ENCODE measurements at places on chromosomes 12 and 14.

DNA sequence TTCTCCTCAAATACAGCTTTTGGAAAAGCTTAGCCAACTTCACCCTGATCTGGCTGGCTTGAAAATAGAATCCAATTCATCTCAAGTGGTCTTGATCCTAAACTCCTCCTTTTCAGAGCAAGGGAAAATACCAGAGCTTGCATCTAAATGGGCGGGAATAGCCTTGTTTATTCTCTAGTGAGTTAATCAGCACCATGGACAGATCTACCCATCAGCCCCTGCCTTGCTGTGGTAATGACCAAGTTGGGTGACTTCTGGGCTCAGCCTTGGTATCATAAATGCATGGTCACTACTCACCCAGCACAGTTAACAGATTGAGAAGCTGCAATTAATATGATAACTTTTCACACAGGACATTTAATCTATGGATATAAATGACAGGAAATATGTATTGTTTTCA lies 196.6 kb downstream of the GLT1D1 start:
- DNase-seq = no peak

- DNase-seq = no peak
Observed at GRCh38 chr12:59651229-59651920, 55.5 kb downstream of the SLC16A7 start.

GRCh38 chr14:102898776-102899515 lies 23.5 kb upstream of the AMN start:
- DNase-seq = no peak

GRCh38 chr12:104742551-104743201 lies 215.4 kb downstream of the SLC41A2 start:
- no peak for DNase-seq

- DNase-seq = no peak
Observed at GRCh38 chr12:67803278-67803993, 154.9 kb downstream of the DYRK2 start.

DNA sequence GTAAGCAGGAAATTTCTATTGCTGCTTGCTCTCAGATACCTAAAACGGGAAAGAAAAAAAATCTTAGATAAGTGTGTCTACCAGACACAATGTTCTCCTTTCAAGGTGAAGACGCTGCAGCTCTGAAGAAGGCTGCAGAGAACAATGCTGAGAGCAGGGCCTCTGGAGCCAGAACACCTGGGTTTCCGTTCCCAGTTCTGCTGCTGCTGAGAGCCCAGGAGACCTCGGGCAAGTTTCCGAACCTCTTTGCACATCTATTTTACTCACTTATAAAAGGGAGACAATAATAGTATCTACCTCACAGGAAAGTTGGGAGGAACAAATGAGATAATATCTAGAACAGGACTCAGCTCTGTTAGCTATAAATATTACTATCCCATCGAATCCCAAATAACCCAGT lies 122.9 kb downstream of the TMTC1 start:
- DNase-seq = no peak

DNA sequence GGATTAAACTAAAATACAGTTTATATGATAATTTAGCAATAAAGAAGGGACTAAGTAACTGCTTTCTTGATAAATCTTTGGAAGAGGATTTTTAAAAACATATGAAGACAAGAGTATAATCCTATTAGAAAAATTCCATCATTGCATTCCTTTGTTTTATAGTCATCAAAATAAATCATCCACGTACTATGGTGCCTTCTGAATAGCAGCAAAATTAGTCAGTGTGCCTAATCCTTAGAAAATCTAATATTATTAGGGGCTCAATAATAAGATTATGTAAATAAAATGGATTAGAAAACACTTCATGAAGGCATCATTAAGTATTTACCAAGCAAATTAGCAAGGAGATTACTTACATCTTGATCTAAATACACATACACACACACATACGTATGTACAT lies 102.1 kb downstream of the KCNH5 start:
- DNase-seq = no peak

- DNase-seq = no peak
Observed at GRCh38 chr12:48201091-48201490, 2.0 kb downstream of the OR10AD1 start.

DNA sequence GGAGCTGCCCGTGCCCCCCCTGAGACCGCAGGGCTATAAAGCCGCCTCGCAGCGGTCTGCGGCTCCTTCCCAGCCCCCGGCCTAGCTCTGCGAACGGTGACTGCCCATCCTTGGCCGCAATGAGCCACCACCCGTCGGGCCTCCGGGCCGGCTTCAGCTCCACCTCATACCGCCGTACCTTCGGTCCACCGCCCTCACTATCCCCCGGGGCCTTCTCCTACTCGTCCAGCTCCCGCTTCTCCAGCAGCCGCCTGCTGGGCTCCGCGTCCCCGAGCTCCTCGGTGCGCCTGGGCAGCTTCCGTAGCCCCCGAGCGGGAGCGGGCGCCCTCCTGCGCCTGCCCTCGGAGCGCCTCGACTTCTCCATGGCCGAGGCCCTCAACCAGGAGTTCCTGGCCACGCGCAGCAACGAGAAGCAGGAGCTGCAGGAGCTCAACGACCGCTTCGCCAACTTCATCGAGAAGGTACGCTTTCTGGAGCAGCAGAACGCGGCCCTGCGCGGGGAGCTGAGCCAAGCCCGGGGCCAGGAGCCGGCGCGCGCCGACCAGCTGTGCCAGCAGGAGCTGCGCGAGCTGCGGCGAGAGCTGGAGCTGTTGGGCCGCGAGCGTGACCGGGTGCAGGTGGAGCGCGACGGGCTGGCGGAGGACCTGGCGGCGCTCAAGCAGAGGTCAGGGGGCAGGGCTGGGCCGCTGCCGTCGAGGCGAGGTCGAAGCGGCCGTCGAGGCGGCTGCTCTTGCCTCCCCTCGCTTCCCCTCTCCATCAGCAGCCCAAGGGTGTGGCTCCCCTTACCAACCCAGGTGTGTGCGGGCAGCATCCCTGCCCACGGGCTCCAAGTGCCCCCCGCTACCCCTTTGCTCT lies at the start of gene PRPH:
TSS of gene PRPH (plus strand) at position 66 of the 855 bp plus-strand sequence. CDS start at position 120, 54 bp downstream.
- DNase-seq = no peak

DNA sequence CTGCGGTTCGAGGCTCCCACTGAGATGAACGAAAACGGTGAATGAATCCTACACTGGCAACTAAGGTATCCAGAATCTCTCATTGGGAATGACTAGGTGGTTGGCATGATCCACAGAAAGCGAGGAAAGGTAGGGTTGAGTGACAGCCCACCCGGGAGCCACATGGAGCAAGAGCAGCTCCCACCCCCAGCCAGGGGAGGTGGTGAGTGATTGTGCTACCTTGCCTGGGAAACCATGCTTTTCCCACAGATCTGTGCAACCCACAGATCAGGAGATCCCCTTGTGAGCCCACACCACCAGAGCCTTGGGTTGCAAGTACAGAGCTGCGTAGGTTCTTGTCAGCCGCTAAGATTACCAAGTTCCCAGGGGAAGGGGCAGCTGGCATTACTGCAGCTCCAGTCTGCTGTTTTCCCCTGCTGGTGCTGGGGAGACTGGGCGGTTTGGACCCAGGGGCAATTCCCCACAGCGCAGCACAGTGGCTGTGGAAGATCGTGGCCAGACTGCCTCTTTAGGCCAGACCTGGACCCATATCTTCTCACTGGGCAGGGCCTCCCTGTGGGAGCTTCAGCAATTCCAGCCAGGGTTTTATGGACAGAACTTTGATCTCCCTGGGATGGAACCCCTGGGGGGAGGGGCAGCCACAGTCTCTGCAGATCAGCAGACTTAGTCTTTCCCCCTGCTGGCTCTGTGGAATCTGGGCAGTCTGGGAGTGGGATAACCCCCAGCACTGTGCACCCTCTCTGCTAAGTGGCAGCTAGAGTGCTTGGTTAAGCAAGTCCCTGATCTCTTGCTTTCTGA lies 44.6 kb upstream of the PPP4R3A start:
- no peak for DNase-seq

- no peak for DNase-seq
Observed at GRCh38 chr12:131833896-131834641, 5.9 kb downstream of the MMP17 start.

- no peak for DNase-seq
Observed at GRCh38 chr14:65423982-65424381, 11.5 kb downstream of the FUT8 start.

DNA sequence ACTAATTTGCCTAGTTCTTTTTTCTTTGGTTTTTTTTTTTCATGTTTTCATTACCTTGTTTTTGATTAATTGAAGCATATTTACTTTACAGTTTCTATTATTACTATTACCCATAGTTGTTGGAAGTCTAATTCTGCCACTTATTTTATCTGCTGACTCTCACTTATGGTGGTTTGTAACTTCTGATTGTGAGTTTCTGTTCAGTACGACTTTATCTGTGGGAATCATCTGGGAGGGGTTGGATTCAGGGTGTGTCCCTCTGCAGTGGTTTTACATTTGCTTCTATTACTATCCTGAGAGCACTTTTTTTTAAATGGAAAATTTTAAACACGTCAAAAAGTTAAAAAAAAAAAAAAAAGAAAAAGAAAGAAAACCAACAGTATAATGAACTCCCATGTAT lies 26.4 kb upstream of the SOS2 start:
- no peak for DNase-seq

DNA sequence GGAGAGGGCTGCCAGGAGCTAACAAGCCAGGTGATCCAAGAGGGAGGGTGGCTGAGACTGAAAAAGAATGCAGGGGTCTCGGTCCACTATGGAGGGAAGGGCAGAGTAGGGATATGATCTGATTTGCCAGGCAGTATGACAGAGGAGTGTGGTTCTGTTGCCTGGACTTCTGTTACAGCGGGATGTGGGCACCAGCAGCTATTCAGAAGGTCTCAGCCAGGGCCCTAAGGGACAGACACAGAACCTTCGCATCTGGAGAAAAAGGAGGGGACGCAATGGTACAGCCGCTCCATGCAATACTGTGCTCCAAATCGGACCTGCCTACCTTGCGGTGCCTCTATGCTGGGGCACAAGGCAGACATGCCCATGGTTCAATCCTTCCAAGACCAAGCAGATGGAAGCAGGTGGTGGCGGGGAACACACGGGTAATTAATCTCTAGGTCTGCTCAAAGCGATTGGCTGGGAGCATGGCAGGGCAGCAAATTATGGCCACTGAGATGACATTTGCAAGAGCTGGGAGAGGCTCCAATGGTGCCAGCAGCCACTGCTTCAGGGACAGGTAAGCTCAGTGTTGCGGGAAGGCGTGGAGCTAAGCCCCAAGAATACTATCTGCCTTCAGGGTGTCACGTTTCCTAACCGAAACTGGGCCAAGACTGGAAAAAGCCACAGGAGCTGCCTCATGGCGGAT lies 185.5 kb downstream of the FOXN3 start:
- no peak for DNase-seq

GRCh38 chr12:126747530-126748149 lies 1519.3 kb upstream of the TMEM132C start:
- DNase-seq = peak; percentile 39

DNA sequence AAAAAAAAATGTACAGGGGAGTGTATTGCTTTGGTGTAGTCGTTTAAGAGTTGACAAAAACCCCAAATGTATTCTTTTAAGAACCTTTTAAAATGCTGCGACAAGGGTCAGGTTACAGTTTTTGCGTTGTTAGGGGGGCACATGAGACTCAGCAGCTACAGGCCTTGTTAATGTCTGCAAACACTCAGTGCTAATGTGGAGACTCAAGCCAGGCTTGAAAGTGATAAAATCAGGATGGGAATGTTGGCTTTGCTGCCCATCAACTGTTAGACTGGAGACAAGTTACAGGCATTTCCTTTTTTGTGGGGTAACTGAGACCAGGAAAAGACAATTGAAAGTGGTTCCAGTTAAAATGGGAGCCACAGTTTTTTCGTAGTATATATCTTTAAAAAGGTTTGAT lies 84.8 kb downstream of the PRKCH start:
- DNase-seq = no peak

DNA sequence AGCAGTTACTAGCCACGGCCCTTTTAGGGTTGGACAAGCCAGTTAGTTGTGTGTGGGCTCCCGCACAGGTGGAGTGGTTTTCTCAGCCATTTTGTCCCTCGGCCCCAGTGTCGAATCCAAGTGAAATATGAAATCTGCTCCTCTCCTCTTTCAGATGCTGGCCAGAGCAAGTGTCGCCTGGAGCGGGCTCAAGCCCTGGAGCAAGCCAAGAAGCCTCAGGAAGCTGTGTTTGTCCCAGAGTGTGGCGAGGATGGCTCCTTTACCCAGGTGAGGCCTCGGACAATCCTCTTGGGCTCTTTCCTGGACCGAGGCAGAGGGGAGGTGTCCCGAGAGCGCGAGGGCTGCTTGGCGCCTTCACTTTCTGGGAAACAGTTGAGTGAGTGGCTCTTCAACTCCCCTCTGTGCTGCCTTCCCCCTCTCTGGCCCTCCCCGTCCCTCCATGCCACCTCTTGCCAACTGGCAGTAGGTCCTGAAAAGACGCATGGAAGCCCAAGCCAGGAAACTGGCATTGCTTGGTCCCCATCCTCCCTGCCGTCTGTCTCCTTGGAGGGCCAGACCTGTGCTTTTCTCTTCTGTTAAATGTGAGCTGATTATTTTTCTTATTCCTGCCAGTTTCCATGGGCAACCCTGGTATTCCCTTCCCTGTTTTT lies 74.2 kb downstream of the SMOC1 start:
- DNase-seq = no peak

DNA sequence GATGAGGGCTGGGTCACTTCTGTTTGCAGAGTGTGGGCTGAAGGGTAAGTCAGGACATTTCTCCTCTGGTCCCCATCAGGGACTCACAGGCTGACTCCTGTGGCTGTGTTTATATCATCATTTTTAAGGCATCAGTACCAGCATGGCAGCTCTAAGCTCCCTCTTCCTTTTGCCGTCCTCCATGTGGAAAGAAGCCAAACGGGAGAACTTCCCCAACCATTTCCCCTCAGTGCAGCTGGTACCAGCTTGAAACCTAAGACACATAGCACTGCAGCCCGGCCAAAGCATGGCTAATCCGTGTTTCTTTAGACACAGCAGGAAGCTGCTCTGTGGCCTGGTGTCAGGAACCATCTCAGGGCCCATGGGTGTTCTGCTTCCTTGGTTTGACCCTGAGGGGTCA lies 31.9 kb upstream of the ATP2A2 start:
- no peak for DNase-seq

GRCh38 chr12:66976526-66976925 lies 292.6 kb upstream of the CAND1 start:
- no peak for DNase-seq

GRCh38 chr12:70365398-70365647 lies 767 bp upstream of the KCNMB4 start:
- no peak for DNase-seq

DNA sequence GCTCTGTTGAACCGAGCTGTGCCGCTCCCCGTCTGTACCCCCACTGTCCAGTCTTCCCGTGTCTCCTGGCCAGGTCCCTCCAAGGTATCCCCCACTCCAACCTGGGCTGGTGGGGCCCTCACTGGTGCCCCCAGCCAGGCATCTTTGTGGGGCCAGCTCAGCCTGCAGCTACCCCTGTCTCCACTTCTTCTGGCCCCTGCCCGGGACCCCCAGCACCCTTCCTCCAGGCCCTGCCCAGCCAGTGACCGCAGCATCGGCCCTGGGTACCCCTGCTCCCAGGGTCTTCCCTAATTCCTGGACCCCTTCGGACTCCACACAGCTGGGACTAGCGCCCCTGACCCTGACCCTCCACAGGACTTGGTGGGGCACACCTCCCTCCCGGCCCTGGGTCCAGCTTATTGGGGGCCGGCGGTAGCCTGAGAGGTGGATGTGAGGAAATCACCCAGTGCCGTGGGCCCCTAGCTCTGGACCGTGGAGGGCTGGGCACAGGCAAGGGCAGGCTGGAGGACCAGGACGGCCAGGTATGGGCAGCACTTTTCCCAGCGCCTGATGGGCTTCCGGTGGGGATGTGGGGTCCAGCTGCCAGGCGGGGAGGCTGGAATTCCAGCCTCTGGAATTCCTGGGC lies 4.1 kb upstream of the CRIP1 start:
- no peak for DNase-seq

- DNase-seq = no peak
Observed at GRCh38 chr12:111584959-111585358, 14.2 kb downstream of the ATXN2 start.

- DNase-seq = no peak
Observed at GRCh38 chr12:6826125-6826733, 2.0 kb upstream of the P3H3 start.

GRCh38 chr12:15966426-15966825 lies 55.3 kb downstream of the DERA start:
- no peak for DNase-seq
